ENCODE measurements at places on chromosomes 2 and 18.

- no peak for DNase-seq
Observed at GRCh38 chr2:27105981-27106380, 12.9 kb downstream of the CGREF1 start.

DNA sequence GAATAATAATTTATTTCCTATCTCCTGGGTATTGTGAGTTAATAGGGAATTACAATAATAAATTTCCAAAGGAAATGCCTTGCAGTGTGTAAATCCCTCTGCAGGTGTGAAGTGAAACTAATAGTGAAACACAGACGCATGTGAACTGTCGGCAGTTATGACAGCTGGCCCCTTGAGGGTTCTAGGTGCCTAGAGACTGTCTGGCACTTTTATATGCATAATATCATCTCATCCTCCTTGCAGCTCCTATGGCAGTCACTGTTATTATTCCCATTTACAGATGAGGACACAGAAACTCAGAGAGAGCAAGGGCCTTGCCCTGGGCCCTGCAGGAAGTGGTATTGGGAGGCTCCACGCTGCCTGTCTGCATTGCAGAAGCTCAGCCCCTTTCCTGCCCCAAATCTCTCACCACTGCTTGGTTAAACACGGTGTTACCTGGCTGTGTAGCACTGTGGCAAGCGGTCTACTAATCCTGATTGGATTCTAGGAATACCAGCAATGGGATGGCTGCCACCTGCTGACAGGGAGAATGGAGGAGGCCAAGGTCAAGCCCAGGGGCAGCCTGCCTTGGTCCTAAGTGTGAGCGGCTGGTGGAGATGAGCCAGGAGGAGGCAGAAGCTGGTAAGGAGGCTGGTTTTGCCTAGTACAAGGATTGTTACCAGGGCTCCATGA lies 32.8 kb upstream of the ACKR3 start:
- DNase-seq, result no peak

DNA sequence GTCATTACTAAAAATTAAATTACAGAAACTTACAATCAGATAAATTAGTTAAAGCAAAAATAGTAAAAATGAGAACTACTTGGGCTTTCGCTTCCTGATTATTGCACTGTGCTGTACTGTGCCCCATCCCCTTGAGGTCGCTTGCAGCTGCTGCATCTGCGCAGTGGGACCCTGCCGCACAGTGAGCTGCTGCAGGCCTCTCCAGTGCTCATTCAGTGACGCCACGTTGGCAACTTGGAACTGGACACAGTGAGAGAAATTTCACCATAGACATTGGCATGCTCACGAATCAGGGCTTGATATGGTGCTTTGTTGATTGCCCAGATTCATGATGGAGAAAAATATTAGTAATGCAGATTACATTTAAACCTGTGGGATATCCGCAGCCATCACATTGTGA lies 290.8 kb upstream of the MYT1L start:
- no peak for DNase-seq

- no peak for DNase-seq
Observed at GRCh38 chr18:49321797-49322461, 138.5 kb downstream of the DYM start.

DNA sequence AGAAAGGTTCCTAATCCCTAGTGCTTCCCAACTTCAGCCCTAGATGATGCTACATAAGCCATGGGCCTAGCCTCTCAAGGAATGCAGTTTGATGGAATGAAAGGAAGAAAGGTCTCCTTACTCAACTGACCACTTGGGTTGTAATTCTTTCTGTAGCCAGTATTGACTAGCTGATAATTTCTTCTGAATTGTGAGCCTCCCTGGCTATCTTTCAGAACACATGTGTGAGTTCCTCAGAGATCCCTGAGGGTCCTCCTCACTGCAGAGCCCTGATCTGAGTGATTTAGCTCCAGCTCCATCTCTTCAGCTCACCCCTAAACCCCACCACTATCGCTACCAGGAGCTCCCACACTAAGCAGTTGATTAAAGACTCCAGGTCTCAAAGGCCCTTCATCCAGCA lies 31.5 kb downstream of the CFAP210 start:
- no peak for DNase-seq

DNA sequence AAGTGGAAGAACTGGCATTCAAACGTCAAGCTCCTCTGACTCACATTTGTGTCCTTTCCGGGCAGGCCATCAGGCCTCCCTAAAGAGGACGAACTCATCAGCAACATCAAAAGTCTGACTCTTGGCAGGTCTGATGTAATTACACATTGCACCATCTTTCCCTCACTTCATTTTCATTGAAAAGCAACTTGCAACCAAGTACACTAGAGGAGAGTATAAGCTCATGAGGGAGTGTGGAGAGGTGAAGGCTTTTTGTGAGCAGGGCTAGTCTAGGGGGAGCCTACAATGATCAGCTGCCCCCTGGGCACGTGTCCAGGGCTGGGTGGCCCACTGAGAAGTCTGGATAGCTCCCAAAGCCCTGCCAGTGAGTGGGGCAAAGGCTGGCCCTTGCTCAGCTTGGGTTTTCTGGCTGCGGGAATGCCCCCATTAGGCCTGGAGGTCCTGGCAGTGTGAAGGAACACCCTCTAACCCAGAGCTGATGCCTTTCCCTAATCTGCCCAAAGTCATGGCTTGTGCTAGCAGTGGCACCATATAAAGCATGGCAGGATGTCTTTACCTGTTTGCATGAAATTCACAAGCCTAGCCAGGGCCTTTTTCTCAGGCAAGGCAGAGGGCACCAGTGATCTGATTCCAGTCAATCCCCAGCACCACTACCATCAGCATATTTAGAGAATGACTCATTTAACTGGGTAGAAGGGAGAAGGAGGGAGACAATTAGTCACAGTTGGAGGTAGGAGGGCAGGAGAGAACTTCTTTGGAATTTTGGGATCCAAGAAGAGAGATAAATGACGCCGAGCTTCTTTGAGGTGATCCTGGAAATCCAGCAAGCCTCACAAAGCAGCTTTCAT lies 8.5 kb upstream of the DAW1 start:
- DNase-seq, result no peak

GRCh38 chr18:21345840-21346239 lies 103.8 kb downstream of the GREB1L start:
- no peak for DNase-seq

DNA sequence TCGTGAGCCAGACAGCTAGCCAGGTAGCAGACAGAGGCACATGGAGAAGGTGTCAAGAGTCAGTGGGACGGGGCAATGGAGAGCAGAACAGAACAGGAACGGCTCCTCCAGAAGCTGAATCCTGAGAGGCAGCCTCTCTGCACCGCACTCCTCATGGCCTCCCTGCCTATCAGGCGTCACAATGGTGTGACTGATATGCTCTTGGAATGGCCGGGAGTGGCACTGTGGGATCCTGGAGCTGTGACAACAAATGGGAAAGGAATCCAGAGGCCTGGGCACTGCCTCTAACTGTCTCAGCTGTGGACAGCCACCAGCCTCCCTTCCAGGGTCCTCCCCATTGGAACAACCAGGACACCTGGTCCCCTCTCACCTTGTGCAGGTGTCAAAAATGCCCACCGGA lies 89.1 kb upstream of the ID2 start:
- DNase-seq, result no peak

- no peak for DNase-seq
Observed at GRCh38 chr2:58640042-58640441, 398.9 kb upstream of the FANCL start.

DNA sequence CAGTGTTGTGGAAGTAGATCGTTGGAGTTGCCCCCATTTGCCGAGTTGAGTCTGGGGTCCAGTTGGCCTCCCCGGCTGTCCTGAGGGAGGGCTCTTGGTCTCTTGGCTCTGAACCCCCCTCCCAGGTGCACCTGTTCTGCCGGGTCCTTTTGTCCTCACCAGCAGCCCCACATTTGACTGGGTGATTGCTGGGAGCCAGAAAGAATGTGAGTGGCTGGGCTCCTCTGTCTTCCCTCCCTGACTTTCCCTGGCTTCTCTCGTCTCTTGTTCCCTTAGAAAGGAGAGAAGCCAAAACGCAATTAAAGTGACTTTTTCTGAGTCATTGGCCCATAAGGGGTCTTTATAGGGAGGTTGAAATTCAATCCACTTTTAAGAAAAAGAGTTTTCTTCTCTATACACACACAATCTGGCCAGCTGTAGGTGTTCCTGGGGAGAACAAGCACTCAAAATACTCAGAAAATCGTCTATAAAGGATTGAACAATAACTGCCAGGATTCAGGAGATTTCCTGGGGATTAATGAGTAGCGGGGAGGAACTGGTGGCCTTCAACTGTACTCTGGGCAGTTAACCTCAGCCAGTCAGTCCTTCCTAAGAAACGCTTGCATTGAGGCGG lies 131.0 kb downstream of the TMEM182 start:
- no peak for DNase-seq

DNA sequence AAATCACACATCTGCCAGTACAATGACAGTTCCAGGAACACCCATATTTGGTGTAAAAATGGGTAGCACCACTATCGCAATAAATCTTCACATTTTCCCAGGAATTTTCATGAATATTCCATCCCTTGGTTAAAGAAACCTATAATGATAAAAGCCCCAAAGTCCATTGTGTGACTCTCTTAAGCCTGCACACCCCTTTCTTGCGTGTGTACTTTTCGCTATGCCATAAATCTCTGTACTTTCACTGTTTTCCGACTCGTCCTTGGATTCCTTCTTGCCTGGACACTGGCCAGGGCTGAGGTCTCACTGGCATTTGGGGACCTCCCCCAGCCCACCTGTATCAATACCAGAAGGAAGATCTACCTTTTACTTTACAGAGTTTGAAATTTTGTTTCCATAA lies 172.3 kb downstream of the RNF152 start:
- no peak for DNase-seq

- no peak for DNase-seq
Observed at GRCh38 chr2:181829230-181829629, 62.3 kb upstream of the ITPRID2 start.

GRCh38 chr2:117481608-117482007 lies 332.9 kb upstream of the DDX18 start:
- DNase-seq, result no peak

- DNase-seq, result no peak
Observed at GRCh38 chr2:23495661-23496114, 110.7 kb downstream of the KLHL29 start.

Measured in NCI-H1436 (cell line).